ENCODE measurements at places on chromosomes 6 and 20.

GRCh38 chr20:51695574-51696303 is 72.5 kb downstream of the ATP9A start:
- peak; percentile 42 for DNase-seq

- peak; percentile 81 for DNase-seq
These were observed 108.1 kb downstream of the CEBPB start for GRCh38 chr20:50298554-50299324.

DNA sequence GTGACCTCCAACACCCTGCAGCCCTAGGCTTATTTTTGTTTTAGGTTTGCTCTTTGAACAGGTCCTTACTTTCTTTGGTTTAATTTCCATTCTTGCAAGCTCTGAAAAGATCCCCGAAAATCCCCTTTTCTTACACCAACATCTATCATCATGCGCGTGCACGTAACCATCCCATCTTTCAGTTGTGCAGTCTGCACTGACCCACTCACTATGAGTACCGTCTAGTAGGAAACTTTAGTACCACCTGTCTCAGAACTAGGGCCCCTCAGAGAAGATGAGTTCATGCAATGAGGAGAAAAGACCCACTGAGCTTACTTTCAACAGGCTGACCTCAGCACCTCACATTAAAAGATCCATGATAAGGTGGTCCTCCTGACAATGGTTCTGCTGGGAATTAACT is 120.6 kb upstream of the AGPAT4 start:
- DNase-seq: no peak

DNA sequence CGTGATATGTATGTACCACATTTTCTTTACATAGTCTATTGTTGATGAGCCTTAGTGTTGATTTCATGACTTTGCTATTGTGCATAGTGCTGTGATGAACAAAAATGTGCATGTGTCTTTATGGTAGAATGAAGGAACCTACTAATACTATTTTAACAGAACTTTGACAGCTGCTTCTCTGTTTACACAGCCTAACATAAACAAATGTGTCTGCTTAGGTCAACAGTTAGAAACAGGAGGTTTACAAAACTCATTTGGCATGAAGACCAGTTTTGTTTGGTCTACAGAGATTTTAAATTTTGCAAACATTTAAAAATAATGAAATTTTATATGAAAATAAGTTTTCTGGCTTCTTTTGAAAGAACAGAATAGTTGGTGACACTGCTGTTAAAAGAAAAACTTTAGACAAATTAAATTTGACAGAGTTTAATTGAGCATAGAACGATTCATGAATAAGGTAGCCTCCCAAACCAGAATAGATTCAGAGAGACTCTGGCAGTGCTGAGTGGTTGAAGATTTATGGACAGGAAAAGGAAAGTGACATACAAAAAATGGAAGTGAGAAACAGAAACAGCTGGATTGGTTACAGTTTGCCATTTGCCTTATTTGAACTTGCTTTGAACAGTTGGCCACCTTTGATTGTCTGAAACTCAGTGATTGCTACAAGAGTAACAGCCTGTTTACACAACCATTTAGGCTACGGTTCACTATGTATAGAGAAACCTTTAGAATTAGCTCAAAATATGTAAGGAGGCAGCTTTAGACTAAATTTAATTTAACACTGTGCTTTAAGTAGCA is 715.8 kb upstream of the HS3ST5 start:
- DNase-seq: no peak

- DNase-seq: no peak
These were observed 104.6 kb downstream of the DLL1 start for GRCh38 chr6:170186006-170186935.

DNA sequence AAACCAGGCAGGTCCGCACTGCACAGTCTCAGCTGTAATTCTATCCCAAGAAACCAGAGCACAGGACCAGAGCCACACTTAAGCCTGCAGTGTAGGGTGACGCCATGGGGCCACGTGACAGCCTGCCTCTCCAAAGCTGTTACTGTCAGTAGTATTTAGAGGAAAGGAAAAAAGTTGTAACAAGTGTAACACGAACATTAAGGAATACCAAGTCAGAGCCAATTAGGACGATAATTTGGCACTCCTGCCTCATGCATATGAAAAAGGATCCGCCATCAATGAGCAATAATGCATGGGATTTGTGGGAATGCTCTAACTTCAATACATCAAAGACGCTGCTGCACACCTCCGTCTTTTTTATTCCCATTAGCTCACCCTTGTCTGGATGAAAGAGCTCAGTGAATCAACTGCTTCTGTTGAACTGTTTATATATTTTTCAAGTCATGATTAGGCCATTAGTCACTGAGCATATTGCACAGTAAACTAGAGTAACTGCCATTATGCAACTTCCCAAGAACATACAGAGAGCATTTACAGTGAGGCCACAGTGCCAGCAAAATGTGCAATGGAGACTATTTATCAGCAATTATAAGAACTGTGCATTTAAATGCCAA is 79.9 kb downstream of the ATXN1 start:
- DNase-seq: peak; percentile 93

GRCh38 chr20:610130-611046 is at the start of gene TCF15:
Gene TCF15, minus strand, starts transcription at chr20:610309. Its CDS starts 72 bp downstream, at chr20:610237.
- DNase-seq: no peak

DNA sequence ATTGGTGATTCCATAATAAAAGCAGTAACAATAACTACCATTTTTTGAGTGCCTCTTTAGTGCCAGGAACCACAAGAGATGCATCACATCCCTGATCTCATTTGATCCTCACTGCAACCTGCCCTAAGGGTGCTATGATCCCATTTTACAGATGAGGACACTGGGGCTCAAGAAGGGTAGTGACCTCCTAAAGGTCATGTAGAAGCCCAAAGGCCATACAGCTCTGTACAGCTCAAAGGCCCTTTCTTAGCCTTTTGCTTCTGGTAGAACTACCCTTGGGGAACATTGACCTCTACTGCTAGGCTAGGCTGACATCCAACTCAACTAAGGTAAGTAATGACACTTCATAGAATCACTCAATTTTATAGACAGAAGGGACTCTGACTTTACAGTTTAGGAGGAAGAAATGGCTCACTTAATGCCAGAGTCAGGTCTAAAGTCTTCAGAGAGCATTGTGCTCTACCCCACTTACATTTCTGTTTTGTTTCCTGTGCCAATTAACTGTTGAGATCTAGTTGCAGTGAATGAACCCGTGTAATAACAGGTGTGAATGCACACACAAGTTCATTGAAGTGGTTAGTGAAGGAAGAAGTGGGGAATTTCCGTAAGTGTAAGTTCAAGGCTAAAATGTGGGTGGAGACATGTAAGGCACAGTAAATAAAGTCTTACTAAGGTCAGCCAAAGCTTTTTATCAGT is 10.7 kb downstream of the SLC9A8 start:
- no peak for DNase-seq

DNA sequence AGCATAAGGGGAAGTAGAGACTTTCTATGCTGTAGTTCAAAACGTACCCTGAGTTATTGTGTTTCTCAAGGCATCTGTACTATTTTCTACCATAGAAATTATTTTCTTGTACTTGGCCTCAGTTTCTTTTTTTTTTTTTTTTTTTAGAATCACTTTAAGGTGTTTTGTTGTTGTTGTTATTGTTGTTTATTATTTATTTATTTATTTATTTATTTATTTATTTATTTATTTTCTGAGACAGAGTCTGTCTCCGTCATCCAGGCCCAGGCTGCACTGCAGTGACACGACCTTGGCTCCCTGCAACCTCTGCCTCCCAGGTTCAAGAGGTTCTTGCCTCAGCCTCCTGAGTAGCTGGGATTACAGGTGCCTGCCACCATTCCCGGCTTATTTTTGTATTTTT is 179.1 kb downstream of the GRIK2 start:
- no peak for DNase-seq

DNA sequence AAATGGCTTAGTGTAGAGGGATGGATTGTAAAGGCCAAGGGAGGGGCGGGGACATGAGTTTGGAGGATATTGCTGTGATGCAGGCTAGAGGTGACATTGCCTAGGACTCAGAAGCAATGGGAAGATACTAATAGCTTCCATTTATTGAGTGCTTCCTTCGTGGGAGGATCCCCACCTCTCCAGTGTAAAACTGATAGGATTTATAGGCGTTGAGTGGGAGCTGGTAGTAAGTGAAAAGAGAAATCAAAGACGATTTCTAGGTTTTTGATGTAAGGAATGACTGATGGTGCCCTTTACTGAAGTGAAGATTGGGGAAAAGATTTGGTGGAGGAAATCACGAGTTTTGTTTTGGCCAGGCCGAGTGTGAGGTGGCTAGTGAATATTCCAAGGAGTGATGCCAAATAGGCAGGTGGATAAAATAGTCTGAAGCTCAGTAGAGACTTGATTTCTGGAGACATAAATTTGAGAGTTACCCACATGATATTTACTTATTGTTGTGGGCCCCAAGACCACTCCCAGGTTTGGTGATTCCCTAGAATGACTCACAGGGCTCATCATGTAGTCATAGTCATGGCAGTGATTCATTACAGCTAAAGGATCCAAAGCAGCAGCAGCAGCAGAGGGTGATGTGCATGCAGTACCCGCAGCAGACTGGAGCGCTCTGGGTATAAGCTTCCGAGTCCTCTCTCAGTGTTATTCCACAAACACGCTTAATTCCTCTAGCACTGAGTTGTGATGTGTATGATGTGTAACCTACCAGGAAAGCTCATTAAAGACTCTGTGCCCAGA is 10.2 kb downstream of the RPRD1B start:
- peak; percentile 91 for DNase-seq

DNA sequence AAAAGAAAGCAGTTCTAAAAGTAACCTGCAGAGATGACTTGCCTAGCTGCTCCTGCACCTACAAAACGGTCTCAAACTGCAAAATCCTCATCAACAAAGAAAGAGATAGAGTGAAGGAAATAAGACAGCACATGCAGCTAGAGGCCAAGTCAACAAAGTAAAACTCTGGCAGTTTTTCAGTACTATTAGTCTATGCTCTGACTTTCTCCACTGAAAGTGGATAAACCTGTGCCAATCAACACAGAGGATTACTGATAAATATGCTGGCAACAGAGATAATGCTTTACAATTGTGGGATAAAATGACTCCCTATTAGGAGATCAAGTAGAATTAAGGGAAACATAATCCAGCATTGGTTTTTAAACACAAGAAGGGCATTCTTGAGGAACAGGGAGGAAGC is 13.4 kb downstream of the KIAA0319 start:
- no peak for DNase-seq

GRCh38 chr6:134169871-134170486 is 117.6 kb upstream of the SLC2A12 start:
- DNase-seq: no peak

DNA sequence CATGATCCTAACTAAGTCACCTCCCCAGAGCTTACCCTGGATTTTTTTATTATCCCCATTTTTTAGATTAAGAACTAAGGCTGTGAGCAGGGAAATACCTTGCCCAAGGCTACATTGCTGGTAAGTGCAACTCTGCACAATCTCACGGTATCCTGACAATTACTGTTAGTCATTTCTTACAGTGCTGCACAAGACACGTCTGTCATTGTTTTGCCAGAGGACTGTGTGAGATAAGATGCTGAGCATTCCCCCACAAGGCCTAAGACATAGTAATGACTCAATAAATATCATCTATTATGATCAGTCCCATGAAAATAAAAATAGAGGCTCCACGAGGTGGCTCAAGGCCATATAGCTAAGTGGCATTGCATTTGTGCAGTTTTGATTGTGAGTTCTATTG is 21.0 kb downstream of the PFDN4 start:
- peak; percentile 84 for DNase-seq

DNA sequence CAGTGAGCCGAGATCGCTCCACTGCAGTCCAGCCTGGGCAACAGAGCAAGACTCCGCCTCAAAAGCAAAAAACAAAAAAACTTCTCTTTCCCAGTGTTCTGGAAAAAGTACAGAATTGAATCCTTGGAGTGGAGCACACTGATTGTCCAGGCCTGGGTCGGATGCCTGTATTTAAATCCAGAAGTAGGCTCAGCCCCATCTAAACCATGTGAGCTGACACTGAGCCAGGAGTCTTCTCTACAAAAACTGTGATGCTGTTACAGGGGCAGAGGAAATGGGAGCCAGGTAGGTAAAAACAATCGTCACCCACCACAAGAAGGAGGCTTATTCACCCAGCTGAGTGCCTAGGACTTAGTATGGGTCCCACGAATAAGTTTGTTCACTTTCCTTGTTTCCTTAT is 43.0 kb upstream of the PTPN1 start:
- no peak for DNase-seq

DNA sequence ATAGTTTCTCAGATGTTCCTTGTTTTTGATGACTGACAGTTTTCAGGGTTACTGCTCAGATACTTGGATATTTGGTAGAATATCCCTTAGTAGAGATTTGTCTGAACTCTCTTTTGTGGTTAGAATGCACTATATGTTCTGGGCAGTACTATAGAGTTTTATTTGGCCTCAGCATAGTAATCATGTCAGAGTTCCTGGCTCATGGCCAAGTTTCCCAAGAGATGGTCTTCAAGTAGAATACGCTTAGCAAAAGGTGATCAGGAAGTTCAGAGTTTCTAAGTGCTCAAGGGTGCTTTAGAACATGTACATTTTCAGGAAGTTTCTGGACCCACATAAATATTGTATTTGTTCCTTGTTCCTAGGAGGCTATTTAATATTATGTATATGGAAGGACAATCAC is 1209.7 kb upstream of the GJE1 start:
- no peak for DNase-seq

GRCh38 chr6:73064266-73064665 is 161.0 kb downstream of the KHDC1L start:
- DNase-seq: no peak

DNA sequence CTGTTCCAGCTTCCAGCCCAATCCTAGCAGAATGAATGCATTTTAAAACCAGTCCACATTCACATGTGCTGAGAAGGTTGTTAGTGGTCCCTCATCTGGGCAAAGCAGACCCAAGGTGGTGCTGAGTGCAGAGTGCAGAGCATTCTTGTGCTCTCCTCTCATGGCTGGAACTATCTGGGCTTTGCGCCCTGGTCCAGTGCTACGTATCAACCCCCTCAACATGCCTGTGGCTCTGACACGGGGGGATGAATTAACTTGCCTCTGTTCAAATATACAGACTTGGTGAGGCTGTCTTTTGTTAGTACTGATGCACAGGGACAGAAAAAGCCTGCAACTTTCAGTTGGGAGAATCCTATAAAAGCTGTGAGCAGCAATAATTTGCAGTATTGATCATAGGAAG is 42.5 kb downstream of the PANK2 start:
- DNase-seq: no peak

GRCh38 chr6:38640216-38640909 is 634 bp upstream of the BTBD9 start:
- DNase-seq: peak; percentile 61

GRCh38 chr6:139119552-139119951 is 15.3 kb upstream of the HECA start:
- DNase-seq: no peak

- no peak for DNase-seq
These were observed 3.5 kb downstream of the CST9 start for GRCh38 chr20:23602241-23602640.

Data from foreskin keratinocyte (primary cell).